ENCODE measurements at places on chromosomes 11 and 22. TPM values are rescaled to one million over a fixed set of nuclear protein-coding genes. Genes with fewer than 3 reads are reported as not detected.

FOLR1 gene
- total RNA-seq, result not detected

ME3 gene
- total RNA-seq, result 0.92 TPM

CBLIF gene
- not detected for total RNA-seq

DNA sequence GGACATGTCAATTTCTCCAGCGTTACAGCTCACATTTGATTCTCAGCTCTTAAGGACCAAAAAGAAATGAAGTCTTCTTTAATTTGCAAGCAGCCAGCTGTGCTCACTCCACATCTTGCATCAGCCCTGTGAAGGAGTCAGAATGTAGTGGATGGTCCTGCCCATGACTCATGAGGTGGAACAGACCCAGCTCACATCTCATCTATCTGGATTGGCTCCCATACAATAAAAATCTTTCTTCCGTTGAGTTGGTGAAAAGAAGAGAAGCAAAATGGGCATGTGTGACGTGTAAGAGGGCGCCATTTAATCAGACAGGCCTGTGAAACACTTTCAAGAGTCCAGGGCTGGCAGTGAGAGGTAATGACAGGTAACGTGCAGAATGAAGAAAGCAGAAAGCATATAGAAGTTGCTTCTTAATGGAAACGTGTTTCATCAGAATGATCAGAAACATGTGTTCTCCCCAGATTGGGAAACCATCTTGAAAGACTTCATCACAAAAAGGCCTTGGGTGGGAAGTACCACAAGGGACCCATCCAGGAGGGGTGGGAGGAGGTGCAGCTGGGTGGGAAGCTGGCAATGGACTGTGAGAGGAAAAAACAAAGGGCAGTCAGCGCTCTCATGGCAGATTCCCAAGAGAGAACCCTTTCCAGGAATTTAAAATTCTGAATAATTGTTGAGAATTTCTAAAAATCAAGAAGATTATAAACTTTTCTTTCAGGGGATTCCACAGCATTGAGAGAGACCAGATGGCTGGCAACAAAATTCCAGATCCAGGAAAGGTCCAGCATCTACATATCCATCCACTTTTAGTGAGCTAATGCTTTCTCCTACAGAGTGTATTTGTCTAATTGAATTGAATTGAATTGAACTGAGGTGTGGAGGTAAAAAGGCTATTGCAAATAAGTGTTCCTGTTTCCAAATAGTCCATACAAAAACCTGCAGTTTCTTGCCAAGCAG is 57.0 kb downstream of the ETS1 start:
- no peak for DNase-seq

GRCh38 chr11:1852877-1853276 is at the start of gene LSP1:
TSS of gene LSP1 (plus strand) at chr11:1853084. CDS start at chr11:1853145, 61 bp downstream.
- DNase-seq, result no peak

DNA sequence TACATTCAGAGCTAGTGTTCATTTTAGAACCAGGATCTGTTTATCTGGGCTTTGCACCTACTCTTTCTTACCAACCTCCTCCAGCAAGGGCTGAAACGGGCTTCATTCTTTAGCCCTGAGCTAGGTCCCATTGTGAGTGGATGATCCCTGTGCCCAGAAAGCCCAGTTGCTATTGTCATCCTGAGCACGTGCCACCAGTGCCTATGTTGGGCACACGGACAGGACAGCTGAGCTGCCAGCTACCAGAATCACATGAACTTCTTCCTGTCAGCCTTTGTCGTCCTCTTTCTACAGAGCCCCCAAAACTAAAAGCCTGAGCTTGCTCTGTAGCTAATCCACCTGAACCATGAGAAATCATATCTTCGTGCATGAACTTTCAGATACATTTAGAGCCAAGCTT is 74.4 kb upstream of the NTM start:
- no peak for DNase-seq

GRCh38 chr11:123751781-123752180 is 2.5 kb downstream of the OR6X1 start:
- no peak for DNase-seq

- no peak for DNase-seq
Measured at GRCh38 chr11:78037056-78037455, 14.0 kb upstream of the KCTD14 start.

- DNase-seq, result no peak
Measured at GRCh38 chr11:65623177-65623576, 7.6 kb downstream of the PCNX3 start.

DNA sequence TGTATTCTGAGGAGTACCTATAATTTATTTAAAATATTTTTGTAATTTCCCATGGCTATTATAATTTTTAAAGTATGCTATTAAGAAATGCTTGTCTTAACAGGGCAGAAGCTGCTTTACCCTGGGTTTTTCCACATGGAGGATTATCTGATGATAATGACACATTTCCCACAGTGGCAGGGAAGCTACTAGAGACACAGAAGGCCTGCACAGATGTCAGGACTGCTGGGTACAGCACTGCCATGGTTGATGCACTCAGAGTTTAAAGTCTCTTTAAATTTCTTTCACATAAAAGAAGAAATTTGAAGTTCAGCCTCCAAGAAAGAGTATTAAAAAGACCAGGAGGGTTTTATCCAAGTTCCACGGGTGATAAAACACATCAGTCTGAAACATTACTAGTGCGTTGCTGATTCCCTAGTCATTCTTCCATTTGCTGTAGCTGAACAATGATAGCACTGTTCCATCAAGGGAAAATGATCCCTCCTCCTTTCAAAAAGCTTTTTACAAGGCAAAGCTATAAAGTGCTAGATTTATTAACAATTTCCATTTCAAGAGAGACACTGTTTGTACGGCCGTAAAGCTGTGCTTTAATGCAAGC is 363.0 kb downstream of the CNTN5 start:
- no peak for DNase-seq

All from endothelial cell (in vitro differentiated cells).